ENCODE measurements at places on chromosomes 12 and 14. TPM values are rescaled to one million over a fixed set of nuclear protein-coding genes. Genes with fewer than 3 reads are reported as not detected.

The ATL1 gene
- total RNA-seq = 34.6 TPM

The EXOC3L4 gene
- 0.16 TPM for total RNA-seq

The ZDHHC22 gene
- total RNA-seq = 5.6 TPM

The SIX4 gene
- 9.4 TPM for total RNA-seq

The RPGRIP1 gene
- total RNA-seq = 32.9 TPM

The LALBA gene
- not detected for total RNA-seq

The DNAJC22 gene
- 1.4 TPM for total RNA-seq

The DDX54 gene
- total RNA-seq = 21.4 TPM

The GALNT6 gene
- 7.5 TPM for total RNA-seq

The NFE2 gene
- total RNA-seq = 3.7 TPM

The KCNH3 gene
- total RNA-seq = 0.93 TPM

The SLC17A8 gene
- 3.6 TPM for total RNA-seq

The MTHFD1 gene
- 41.6 TPM for total RNA-seq

The AMN gene
- 0.33 TPM for total RNA-seq

The OTOGL gene
- total RNA-seq = 0.60 TPM

The PYGL gene
- 55.0 TPM for total RNA-seq

The ITGB7 gene
- 2.9 TPM for total RNA-seq

The ACSM4 gene
- total RNA-seq = not detected

The SERPINA9 gene
- total RNA-seq = not detected

The CLBA1 gene
- 9.3 TPM for total RNA-seq

The POTEG gene
- total RNA-seq = not detected

Data from camera-type eye (tissue), 1 donor.